ENCODE measurements at places on chromosomes 7 and 10.

DNA sequence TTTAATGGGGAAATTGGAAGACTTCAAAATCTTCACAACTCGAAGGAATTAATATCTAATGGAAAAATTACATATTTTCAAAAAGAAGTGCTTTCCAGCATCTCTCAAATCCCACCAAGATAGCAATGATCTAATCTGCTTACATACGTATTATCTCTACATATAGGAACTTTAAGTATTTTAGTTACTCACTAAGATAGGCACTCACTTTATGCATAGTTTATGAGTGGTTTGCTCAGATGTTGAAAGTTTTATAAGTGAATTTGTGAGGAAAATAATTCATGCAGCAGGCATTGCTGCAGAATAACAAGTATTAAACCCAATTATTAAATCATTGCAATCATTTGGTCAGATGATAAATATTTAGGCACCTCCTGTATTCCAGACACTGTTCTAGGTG, 2.3 kb upstream of the CYTH3 start:
- DNase-seq, result no peak

GRCh38 chr10:11416974-11417373, 194.5 kb downstream of the USP6NL start:
- DNase-seq, result no peak

DNA sequence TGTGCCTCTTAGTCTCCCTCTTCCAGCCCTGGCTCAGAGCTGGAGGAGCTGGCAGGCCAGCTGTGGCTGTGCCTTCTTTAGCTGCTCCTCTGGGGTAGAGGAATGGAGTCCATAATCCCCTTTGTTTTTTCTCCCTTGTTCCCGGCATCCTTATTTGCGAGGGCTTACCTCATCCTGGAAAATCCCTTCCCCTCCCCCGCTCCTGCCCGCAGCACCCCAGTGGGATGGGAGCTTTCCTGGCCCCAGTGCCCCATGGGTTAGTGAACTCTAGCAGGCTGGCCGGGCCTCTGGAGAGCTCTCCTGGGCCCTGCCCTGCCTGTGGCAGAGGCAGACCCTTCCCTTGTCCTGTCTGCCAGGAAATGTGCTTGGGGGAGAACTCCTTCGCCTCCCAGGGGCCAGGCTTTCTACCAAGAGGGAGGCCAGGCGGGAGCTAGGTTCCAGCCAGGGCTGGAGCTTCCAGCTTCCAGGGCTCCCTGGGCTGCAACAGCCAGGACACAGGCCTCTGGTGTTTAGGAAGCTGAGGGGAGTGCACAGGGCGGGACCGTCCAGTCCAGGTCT, 16.5 kb upstream of the TRIM8 start:
- DNase-seq, result peak; percentile 54

GRCh38 chr10:8060704-8061121, 6.2 kb downstream of the GATA3 start:
- DNase-seq, result no peak

DNA sequence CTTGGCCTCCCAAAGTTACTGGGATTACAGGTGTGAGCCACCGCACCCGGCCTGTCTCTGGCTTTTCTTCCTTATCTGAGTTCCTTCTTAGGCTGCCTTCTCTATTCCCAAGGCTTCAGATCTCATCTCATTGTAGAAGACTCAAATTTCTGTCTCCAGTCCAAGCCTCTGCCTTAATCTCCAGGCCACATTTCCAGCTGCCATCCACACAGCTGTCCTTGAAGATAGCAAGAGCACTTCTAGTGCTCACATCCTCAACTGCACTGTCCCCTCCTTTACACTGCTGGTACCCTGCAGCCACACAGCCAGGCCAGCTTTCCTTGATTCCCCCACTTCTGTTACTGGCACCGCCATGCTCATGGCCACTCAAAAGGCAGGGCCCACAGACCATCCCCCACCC, 35.6 kb downstream of the POLL start:
- DNase-seq, result no peak

- no peak for DNase-seq
Measured at GRCh38 chr7:158396982-158397862, 190.4 kb downstream of the PTPRN2 start.

GRCh38 chr10:5555881-5556280, 31.1 kb downstream of the CALML3 start:
- DNase-seq, result no peak

DNA sequence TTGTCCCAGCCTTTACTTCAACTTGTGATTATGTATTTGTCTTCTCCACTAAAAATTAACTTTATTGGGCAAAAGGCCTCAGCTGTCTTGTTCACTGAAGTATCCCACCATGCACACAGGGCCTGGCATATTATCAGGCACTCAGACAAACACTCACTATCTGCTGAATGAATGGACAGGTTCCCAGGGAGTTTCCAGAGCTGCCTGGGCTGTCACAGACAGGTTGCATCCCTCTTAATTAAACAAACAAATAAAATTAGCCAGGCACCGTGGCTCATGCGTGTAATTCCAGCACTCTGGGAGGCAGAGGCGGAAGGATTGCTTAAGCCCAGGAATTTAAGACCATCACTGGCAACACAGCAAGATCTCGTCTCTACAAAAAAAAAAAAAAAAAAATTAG, 1.5 kb upstream of the TSPAN14 start:
- no peak for DNase-seq

GRCh38 chr10:108230478-108231170, 1066.1 kb upstream of the SORCS1 start:
- peak; percentile 4 for DNase-seq

DNA sequence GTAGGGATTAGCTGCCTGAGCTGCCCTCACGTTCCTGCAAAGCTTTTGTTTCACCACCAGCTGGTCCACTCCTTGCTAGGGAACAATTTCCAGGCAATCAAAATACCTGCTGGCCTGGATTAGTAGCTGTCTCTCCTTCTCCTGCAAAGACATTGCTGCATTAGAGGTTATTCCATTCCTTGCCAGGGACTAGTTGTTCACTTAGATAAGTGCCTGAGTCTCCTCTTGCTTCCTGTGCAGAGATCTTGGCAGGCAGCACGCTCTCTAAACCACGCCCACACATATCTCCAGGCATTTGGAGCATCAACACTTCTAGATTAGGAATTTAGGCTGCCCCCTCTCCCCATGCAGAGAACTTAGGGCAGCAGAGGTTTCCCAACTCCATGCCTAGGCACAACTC, 150.4 kb upstream of the SMIM30 start:
- DNase-seq, result no peak

GRCh38 chr7:106269254-106269961, 15.4 kb downstream of the NAMPT start:
- DNase-seq, result no peak

- peak; percentile 83 for DNase-seq
Measured at GRCh38 chr7:3301831-3302618, 973 bp downstream of the SDK1 start.

DNA sequence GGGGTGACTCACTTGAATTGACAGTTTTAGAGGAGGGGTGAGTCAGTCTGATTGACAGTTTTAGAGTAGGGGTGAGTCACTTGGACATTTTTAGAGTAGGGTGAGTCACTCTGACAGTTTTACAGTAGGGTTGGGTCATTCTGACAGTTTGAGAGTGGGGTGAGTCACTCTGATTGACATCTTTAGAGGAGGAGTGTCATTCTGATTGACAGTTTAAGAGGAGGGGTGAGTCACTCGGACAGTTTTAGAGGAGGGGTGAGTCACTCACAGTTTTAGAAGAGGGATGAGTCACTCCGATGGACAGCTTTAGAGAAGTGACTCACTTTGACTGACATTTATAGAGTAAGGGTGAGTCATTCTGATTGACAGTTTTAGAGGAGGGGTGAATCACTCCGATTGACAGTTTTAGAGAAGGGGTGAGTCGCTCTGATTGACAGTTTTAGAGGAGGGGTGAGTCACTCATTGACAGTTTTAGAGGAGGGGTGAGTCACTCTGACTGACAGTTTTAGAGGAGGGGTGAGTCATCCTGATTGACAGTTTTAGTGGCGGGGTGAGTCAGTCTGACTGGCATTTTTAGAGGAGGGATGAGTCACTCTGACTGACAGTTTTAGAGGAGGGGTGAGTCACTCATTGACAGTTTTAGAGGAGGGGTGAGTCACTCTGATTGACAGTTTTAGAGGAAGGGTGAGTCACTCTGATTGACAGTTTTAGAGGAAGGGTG, 595.9 kb downstream of the DNAJB6 start:
- peak; percentile 27 for DNase-seq

GRCh38 chr7:50412973-50413372, 37.2 kb downstream of the FIGNL1 start:
- DNase-seq, result no peak

DNA sequence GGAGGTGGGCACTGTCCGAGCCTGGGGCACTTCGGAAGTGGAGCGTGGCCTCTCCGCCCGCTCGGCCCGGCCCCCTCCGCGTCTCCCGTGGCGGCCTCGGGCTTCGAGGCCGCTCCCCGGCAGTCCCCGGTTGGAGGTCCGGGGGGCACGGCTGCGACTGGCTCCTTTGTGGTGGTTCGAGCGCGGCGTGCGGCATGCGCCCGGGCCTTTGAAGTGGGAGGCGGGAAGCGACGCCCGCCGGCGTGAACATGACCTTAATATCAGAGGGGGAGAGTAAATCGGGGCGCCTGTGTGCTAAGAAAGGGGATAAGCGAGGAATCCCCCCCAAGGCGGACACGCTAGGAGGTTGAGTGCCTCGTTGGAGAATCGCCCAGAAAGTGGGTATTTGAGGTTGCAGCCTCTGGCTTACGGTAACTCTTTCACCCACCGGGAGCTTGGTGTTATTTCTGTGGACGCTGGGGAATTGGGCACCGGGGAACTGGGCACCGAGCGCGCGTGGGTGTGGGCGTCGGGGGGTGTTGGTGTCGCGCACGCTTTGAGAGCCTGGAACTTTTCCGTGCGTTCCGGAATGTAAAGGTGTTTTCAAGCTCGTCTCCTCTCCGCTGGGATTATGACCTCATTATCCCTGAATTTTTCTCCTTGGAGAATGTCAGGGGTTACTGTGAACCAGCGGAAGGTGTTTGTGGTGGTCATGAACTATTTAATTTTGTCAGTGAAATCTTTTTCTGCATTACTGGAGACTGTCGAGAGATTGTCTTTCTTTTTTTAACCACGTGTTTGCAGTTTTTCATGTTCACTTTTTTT, 660 bp downstream of the SUV39H2 start:
- DNase-seq, result no peak

DNA sequence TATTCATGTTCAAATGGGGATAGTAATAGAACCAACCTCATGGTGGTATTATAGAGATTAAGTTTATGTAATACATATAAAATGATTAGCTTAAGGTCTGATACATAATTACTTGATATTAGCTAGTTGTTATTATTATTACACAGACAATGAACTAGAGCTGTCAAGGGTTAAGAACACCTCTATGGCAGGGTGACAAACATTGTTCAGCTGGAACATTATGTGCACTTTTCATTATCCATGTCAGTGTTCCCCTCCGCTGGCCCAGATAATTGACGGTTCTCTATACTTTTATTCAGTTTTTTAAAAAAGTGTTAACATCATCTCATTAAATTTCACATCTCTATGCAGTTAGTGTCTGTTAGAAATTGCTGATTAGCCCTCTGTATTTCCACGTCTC, 142.1 kb downstream of the CDK14 start:
- no peak for DNase-seq

- no peak for DNase-seq
Measured at GRCh38 chr7:35253460-35253709, 515 bp downstream of the TBX20 start.

DNA sequence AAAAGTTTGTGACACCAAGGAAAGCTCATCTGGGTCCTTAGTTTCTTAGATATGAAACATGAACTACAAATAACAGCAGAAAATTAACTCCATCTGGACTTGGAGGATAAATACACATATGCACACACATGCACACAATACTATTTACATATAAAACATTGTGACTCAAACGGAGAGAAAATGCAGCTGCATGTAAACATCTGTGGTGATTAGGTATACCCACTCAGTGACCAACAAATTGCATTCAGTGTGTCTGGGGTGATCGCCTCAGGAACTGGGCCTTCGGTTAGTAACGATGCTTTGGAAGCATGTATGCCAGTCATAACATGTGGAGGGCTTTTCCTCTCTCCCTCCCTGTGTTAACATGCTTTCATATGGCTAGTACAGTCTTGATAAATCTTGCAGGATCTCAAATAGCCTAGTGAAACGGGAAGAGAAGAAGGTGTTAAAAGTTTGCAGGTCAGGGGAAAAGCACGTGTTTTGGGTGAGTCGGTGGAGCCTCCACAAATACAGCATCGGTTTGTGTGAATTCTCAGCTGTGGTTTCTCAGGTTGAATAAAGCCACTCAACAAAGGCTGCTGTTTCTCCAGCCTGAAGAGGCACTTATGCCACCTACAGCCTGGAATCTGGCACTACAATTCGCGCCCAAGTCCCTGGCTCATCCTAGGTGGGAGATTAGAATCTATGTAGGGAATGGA, 8.7 kb upstream of the GLRX3 start:
- peak; percentile 67 for DNase-seq

GRCh38 chr10:124354411-124355382, 64.0 kb downstream of the OAT start:
- DNase-seq, result peak; percentile 56

GRCh38 chr7:31476073-31476745, 37.7 kb upstream of the ITPRID1 start:
- DNase-seq, result no peak

GRCh38 chr10:30435073-30435422, 1.1 kb downstream of the MAP3K8 start:
- no peak for DNase-seq

DNA sequence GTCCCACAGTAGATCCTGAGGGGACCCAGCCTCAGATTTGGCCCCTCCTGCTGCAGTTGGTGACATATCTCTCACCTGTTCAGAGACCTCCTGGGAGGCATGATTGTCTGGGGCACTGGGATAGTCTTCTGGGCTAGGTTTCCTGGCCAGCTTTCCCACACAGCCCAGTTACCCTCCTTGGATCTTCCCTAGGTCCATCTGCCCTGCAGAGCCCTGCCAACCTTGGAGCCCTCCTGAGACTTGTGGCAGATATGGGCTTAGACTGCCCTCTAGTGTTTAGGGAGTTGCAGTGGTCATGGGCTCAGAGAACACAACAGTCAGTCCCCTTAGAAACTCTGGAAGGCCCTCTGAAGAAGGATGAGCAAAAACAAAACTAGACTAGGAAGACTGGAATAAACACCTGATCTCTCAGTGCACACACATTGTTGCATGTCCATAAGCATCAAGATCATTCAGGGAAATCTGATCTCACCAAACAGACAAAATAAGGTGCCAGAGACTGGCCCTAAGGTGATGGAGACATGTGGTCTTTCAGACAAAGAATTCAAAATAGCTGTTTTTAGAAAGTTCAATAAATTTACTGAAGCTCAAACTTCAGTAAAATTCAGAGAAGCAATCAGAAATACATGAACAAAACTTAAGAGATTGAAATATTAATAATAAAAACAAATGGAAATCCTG, 324.6 kb downstream of the ATRNL1 start:
- DNase-seq, result peak; percentile 63

DNA sequence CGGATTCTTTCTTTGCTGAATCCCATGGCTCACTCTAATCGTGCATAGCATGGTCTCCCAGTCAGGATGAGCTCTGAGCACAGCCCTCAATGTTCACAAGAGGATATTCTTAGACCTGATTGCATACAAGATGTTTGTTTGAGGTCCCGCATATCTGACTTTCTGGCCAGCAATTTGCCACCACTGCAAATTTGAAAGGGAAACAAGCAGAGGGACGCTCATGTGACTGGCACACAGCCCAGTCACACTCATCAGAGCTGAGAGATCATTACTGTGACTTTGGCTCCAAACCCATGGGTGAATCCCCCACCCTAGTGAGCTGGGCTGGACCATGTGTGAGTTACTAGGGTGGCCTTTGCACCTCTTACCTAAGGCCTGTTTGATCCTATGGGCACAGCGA, 9.9 kb downstream of the TAS2R41 start:
- peak; percentile 20 for DNase-seq

GRCh38 chr7:50552921-50553320, 12.3 kb downstream of the DDC start:
- no peak for DNase-seq

GRCh38 chr7:107996072-107996882, 6.7 kb downstream of the LAMB1 start:
- DNase-seq, result no peak
